Frontal cortex (tissue), 4 donors: ENCODE measurements at places on chromosomes 4 and X.

DNA sequence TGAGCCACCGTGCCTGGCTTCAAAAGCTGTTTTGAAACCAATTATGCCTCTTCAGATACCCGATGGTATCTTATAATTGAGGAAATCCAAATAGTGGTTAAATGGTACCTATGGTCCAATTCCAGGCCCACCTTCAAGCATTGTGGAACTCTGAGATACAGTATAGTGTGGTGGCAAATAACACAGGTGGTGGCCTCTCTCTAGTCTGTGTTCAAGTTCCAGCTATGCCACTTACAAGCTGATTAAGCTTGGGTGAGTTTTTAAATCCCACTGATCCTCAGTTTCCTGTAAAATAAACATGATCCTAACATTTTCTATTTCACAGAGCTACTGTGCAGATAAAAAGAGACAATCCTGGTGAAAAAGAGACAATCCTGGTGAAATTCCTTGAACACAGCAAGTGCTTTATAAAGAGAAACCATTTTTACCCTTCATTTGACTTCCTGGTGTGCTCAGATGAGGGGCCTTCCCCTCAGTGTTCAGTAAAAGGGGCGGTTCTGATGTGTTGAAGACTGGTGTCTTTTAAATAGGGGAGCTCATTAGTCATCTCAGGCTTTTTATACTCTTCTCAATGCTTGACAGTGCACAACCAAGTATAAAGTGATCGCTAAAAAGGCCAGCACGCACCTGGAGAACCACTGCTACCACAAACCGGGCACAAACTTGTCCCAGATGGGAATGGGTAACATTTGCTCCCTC lies 30.8 kb upstream of the CD40LG start:
- DNase-seq: no peak

DNA sequence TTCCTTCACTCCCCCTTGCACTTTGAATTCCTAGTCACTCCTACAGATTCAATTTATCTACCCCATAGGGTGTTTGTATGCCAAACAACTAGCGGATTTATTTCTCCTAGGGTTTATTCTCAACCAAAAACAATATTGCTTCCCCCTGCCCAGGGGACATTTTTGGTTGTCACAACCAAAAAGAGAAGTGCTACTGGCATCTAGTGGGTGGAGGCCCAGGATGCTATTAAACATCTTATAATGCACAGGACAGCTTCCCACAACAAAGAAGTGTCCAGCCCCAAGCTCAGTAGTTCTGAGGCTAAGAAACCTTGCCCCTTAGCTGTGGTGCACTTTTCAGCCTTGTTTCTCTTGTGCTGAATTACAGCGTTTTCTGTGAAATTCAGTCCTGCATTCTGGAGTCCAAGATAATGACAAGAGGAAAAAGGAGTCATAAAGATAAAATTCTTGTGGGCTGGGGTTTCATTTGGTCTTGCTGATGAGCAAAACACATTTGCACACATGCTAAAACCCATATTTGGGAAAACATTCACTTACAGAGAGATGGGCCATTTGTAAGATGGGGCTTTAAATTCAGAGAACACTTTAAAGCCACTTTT lies 11.2 kb upstream of the SYTL4 start:
- no peak for DNase-seq

- DNase-seq: peak; percentile 53
These were observed 62.5 kb downstream of the WFS1 start for GRCh38 chr4:6332042-6332668.

DNA sequence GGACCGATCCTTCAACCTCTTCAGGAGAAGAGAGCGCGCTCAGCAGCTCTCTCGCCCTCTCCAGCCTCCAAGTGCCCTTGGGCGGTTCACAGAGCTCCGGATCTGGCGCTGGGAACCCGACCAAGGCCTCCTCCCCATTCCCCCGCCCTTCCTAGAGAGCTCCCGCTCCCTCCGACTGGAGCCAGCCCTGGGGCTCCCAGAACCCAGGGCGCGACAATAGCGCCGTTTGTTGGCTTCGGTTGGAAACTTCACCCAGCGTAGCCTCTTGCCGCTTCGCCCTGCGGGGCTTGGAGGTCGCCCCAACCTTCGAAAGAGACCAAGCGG lies 3.1 kb upstream of the SOX3 start:
- no peak for DNase-seq

DNA sequence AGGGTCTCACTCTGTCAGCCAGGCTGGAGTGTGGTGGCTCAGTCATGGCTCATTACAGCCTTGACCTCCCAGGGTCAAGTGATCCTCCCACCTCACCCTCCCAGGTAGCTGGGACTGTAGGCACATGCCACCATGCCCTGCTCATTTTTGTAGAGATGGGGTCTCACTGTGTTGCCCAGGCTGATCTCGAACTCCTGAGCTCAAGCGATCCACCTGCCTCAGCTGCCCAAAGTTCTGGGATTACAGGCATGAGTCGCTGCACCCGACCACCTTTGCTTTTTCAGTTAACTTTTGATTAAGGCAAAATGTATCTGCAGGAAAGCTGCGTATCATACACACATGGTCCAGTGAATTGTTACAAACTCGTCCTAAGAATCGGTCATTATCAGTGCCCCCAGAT lies 16.5 kb upstream of the CLCN4 start:
- DNase-seq: no peak

GRCh38 chrX:71540801-71541200 lies 7.9 kb downstream of the OGT start:
- DNase-seq: no peak

DNA sequence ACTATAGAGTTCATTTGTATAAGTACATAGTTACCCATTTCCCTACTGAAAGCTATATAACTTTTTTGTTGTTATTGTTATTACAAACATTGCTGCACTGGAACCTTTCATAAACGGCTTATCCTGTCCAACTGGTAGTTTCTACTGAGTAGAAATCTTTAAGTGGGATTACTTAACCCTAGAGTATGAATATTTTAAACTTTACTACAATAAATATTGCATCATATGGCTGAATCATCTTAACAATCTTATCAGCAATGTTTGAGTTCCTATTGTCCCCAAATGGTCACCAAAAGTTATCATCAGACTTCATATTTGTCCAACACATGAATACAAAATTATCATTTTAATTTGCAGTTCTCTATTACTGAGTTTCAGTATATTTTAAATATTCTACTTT lies 40.5 kb downstream of the LCORL start:
- DNase-seq: no peak

DNA sequence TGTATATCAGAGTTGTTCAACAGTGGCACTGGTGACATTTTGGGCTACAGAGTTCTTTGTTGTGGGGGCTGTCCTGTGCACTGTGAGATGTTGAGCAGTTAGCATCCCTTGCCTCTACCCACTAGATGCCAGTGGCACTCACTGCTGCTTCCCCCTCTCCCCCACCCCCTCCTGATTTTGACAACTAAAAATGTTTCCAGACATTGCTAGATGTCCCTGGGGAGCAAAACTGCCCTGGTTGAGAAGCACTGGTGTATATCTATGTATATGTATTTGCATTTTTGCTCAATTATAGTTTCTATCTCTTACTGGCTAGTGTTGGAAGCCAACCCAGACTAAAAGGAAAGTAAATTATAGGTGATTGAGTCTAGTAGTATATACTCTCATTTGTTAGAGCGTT lies 2.4 kb downstream of the TMEM131L start:
- no peak for DNase-seq

GRCh38 chr4:145186729-145187128 lies 6.3 kb upstream of the OTUD4 start:
- no peak for DNase-seq

- DNase-seq: no peak
These were observed 49.4 kb downstream of the LPAR4 start for GRCh38 chrX:78796916-78797315.

- DNase-seq: no peak
These were observed 459.9 kb upstream of the BOD1L1 start for GRCh38 chr4:14087459-14087858.

DNA sequence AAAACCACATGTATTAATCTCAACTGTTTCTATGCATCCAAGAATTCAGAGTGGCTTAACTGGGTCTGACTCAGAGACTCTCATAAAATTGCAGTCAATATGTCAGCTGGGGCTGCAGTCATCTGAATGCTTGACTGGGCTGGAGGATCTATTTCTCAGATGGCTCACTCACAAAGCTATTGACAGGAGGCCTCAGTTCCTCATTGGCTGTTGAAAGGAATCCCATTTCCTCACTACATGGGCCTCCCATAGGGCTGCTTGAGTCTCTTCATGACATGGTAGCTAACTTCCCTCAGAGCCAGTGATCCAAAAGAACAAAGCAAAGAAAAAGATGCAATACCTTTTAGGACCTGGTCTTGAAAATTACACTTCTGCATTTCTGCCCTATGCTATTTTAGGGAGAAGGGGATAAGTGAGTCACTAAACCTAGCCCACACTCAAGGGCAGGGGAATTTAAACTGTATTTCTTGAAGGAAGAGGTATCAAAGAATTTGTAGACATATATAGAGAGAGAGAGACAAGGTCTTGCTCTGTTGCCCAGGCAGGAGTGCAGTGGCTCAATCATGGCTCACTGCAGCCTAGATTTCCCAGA lies 9.8 kb downstream of the SCFD2 start:
- DNase-seq: no peak

- DNase-seq: no peak
These were observed 13.3 kb downstream of the NCAPG start for GRCh38 chr4:17823871-17824669.

GRCh38 chr4:16582036-16582435 lies 316.4 kb downstream of the LDB2 start:
- no peak for DNase-seq

GRCh38 chr4:85994576-85994975 lies 365.3 kb downstream of the MAPK10 start:
- no peak for DNase-seq

DNA sequence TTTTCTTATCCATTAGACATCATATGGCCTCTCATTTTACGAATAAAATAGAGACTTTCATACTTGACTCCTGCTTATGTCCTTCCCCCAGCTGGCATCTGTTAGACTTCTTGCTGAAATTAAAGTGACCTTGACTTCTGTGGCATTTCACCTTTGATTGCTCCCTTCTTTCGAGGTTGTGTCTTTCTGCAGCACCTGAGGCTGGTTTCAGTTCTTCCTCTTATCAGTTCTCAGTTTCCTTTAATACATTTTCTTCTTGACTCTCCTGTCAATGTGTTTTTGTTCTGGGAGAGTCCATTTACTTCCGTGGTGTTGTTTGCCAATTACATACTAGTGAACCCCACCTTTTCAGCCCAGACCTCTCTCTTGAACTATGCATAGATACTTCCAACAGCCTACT lies 81.6 kb downstream of the RBPJ start:
- DNase-seq: no peak

GRCh38 chr4:76420188-76420761 lies 666 bp downstream of the CCDC158 start:
- DNase-seq: no peak

DNA sequence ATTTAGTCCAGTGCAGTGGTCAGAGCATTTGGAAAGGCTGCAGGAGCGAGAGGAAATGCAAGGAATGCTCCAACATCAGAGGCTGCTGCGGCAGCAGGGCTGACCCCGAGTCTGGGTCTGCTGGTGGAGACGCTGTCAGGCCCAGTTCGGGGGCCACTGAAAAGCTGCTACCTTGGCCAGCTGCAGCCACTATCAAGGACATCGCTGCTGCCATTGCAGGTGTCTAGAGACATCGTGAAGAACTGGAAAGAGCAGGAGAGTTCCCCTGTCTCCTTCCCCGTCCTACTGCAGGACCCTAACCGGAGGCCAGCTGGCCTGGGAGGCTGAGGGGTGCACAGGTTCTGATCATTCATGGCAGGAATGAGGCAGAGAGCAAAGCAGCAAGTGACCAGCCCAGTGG lies 29.5 kb upstream of the GPR78 start:
- no peak for DNase-seq

- no peak for DNase-seq
These were observed 161.2 kb downstream of the STK32B start for GRCh38 chr4:5212255-5213013.

- no peak for DNase-seq
These were observed 9.3 kb upstream of the ALG13 start for GRCh38 chrX:111671668-111672067.

GRCh38 chr4:163540977-163541376 lies 46.5 kb downstream of the TMA16 start:
- no peak for DNase-seq
